Activated naive CD4-positive, alpha-beta T cell treated with Interleukin-2 at 50 U/mL for 16 hours (primary cell): ENCODE measurements at places on chromosomes 6 and 20.

DNA sequence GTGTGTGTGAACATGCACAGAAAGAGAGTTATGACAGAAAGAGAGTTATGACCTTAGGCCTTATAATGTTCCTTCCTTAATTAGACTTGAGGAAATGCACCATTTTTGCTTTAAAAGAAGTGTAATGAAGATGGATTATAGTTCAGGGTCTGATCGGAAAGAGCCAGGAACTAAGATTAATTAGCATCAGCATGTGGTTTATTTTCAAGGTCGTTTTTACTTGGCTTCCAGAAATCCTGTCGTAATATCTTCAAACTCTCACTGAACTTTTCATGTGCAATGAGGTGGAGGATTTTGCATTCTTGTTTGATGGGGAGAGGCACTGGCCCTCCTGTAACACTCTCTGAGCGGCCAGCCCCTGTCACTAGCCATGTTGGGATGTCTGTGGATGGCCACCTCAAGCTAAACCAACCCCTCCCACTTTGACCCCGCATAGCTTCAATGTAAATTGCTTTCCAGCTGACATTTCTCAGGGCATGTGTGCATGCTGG lies 116.8 kb downstream of the CDC5L start:
- DNase-seq: no peak

- no peak for DNase-seq
These were observed 15.5 kb upstream of the TMEM181 start for GRCh38 chr6:158544428-158544827.

DNA sequence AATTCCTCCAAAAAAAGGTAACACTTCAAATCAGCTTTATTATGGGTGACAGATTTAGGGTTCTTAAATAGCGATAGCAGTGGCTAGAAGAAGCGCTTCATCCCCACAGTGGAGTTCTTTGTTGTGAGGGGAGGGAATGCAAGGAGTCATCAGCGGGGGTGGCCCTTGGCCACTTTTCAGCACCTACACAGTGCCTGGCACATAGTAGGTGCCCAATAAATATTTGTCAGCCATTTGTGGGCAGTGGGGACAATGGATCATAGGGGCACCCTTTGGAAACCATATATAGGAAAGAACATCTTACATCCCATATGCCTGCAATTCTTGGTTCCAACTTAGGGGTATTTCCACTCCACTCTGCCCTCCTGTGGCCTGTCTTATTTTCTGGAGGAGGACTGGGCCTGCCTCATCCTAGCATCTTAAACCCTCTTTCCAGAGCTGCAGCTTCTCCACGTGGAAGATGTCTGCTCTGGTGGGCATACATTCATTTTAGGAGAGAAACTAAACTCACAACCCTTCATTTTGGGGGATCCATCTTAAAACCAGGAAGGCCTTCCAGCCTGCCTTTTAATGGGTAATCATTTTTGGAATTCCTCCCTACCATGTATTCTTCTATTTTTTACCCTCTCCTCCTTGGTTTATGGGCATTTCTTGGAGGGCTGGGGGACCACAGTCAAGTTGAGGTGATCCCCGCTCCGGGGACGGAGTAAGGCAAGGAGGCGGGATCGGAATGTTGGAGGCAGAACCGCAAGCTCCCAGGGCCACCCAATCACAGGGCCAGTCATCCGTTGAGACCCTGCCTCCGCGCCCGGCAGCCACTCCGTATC lies 2.6 kb upstream of the GPSM3 start:
- peak; percentile 36 for DNase-seq

- no peak for DNase-seq
These were observed 6.1 kb downstream of the UBE2J1 start for GRCh38 chr6:89346433-89346832.

DNA sequence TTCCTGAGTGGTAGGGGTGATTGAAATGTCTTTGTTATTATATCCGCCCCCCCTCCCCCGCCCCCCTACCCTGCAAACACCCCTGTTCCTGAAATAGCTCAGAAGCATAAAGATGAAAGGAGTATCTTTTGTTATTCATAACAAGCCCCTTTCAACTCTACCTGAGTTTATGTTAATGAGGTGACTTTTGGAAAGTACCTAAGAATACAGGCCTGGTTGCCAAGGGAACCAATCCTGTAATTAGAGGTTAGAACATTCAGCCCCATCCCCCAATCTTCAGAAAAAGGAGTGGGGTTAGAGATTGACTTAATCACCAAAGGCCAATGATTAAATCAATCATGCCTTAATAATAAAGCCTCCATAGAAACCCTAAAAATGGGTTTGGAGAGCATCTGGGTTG lies 979.2 kb upstream of the GJE1 start:
- peak; percentile 3 for DNase-seq

DNA sequence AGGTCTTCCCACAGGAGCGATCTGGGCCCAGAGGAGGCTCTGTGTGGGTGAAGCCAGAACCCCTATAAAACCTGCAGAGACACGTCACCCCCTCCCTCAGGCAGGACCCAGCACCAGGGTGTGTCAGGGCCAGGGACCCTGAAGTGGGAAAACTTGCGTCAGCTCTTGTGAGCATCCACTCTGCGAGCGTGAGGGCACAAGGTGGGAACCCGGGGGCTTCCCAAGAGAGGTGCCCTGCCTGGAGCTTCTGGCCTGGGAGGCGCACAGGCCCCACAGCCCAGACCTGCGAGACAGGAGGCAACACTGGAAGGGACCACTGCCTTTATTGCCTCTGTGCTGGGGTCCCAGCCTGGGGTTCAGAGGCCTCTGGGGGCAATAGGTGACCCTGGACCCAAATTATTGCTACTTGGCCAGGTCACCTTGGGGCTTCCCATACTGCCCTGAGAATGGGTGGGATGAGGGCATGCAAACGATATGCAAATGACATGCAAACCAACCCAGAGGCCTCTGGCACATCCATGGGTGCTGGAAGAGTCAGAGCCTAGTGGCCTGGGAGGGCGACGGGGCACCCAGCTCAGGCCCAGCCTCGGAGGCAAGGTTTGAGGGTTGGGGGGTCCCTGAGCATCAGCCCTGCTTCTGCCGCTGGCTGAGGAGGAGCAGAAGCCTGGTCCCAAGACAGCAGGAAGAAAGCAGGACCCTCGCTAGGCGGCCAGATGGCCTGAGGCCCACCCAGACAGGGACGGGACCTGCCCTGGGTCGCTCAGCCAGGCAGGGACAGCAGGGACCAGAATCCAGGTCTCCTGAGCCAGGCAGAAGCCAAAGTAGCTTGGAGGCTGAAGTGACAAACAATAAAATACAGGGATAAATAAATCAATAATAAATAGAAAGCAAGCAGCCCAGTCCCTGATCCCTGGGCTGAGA lies 5.1 kb upstream of the C20orf144 start:
- DNase-seq: no peak

GRCh38 chr20:58103517-58103904 lies 124.9 kb downstream of the ANKRD60 start:
- DNase-seq: no peak

- DNase-seq: no peak
These were observed 180.5 kb downstream of the OGFRL1 start for GRCh38 chr6:71468841-71469700.

- no peak for DNase-seq
These were observed 19.7 kb downstream of the KLHL31 start for GRCh38 chr6:53645859-53646258.

DNA sequence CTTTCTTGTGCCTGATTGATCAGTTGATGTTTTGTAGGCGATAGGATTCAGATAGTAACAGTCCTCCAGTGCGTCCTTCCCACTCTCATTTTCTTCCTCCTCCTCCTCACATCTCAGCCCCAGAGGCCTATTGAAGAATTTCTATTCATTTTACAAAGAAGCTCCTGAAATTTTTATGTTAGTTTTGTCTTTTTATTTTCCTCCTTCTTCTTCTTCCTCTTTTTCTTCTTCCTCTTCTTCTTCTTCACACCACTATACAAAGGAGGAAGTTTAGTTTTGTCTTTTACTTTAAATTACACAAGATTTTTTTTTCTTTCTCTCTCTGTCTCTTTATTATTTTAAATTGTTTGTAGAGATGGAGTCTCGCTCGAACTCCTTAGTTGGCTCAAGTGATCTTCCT lies 19.1 kb downstream of the BTN2A1 start:
- DNase-seq: no peak

DNA sequence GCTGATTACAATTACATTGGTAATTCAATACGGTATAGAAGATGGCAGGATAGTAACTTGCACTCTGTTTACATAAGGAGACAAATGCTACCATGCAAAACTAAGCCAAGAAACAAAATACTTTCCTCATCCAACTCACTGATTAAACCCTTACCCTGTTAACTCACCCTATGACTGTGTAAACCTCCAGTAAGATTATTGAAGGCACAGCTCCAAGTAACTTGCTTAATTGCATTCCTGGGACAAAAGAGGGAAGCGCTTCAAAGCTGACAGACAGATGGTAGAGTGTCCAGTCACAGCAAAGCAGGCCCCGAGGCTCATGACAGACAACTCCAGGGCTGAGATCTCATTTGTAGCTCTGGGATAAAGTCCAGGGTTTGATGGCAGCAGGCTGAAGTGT lies 6.9 kb upstream of the KIF16B start:
- no peak for DNase-seq

DNA sequence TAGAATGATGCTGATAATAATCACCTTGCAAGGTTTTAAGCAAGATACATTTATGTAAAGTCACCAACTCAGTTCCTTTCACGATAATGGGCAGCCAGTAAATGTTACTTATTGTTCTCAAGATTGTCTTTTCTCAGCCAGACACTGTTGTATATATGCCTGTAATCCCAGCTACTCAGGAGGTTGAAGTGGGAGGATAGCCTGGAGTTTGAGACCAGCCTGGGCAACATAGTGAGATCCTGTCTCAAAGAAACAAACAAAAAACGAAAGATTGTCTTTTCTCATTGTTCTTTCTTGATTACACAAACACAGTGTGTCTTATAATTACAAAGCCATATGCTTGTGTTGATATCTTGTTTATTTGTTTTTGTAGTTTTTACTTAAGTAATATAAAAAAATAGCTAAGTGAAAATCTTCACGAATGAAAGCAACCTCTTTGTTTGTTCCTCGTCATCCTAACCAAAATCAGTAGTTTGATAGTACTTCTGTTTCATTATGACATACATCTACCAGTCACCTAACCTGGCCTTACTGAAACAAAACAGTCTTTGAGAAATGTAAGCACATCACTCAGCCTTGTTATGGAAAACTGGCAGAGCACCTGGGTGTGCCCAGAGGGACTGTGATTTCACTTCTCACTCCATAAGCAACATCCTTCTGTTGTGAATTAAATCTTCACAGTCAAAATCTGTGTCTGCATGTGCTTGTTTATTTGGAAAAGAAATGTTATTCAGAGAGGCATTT lies 436.2 kb upstream of the SOX4 start:
- no peak for DNase-seq

GRCh38 chr6:101937108-101937507 lies 543.6 kb downstream of the GRIK2 start:
- no peak for DNase-seq

DNA sequence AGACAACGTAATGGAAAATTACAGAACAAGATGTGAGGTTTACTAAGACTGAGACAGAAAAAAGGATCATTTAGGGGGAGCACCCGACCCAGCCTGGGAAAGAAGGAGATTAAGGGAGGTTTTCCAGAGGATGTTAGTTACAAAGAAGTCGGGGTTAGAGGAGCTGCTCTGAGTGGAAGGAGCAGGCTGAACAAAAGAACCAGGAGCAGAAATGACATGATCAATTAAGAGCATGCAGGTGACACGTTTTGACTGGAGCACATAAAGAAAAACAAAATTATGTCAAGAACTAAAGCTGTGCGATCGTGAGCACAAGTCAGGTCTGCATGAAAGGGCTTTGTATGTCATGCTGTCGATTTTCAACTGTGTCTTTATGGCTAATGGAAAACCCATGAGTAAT lies 417.3 kb upstream of the MARCKS start:
- no peak for DNase-seq

GRCh38 chr6:109239160-109239559 lies 143.1 kb downstream of the CD164 start:
- DNase-seq: no peak

DNA sequence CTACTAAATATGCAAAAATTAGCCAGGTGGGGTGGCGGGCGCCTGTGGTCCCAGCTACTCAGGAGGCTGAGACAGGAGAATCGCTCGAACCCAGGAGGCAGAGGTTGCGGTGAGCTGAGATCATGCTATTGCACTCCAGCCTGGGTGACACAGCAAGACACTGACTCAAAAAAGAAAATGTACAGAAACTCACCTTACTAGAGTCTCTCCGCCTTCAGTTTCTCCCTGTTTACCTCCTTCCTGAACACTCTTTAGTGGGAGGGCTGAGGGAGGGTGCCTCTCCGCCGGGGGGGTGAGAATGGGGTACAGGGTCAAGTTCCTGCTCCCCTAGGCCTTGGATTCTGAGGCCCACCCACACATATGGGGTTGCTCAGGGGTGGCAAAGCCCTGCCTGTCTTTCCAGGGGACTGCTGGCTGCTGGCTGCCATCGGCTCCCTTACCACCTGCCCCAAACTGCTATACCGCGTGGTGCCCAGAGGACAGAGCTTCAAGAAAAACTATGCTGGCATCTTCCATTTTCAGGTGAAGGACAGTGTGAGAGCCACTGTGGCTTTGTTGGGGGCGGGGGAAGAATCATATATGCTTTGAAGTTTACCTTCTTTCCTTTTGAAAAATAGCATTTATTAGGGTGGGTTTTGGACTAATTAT lies 13.4 kb downstream of the CAPN11 start:
- DNase-seq: peak; percentile 48

- DNase-seq: no peak
These were observed 138.5 kb upstream of the UST start for GRCh38 chr6:148608199-148608951.

DNA sequence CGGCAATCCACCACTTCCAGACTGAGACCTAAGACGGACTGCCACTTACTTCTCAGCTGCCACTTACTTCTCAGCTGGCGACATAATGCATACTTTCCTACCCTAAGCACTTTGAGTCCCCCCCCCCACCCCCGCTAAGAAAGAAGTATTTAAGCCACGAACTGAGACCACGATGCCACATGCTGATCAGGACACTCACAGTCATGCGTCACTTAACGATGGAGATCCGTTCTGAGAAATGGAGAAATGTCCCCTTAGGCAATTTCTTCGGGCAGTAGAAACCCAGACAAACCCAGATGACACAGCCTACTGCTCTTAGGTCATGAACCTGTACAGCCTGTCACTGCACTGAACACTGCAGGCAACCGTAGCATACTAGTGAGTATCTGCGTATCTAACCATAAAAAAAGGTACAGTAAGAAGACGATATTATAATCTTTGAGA lies 690 bp downstream of the IFNGR1 start:
- DNase-seq: peak; percentile 44

DNA sequence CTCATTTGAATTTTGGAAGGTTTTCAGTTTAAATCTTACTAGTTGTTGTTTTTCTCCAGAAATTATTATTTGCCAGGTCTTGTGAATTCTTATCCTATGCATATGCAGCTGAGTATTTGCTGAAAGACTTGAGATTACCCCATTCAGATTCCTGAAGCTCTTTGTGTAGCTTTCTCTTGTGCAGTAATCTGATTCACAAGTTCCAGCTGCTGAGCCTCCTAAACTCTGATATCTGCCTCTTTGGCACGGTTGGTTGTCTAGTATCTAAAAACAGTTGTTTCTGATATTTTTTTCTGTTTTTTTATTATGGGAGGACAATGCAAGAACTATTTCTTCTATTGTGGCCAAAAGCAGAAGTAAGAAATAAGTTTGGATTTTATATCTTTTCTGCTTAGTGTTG lies 863.9 kb upstream of the MANEA start:
- no peak for DNase-seq
